ENCODE measurements at places on chromosomes 4 and X. TPM values are rescaled to one million over a fixed set of nuclear protein-coding genes. Genes with fewer than 3 reads are reported as not detected.

- DNase-seq: no peak
Observed at GRCh38 chr4:167779864-167780263, 312.5 kb upstream of the ANXA10 start.

DNA sequence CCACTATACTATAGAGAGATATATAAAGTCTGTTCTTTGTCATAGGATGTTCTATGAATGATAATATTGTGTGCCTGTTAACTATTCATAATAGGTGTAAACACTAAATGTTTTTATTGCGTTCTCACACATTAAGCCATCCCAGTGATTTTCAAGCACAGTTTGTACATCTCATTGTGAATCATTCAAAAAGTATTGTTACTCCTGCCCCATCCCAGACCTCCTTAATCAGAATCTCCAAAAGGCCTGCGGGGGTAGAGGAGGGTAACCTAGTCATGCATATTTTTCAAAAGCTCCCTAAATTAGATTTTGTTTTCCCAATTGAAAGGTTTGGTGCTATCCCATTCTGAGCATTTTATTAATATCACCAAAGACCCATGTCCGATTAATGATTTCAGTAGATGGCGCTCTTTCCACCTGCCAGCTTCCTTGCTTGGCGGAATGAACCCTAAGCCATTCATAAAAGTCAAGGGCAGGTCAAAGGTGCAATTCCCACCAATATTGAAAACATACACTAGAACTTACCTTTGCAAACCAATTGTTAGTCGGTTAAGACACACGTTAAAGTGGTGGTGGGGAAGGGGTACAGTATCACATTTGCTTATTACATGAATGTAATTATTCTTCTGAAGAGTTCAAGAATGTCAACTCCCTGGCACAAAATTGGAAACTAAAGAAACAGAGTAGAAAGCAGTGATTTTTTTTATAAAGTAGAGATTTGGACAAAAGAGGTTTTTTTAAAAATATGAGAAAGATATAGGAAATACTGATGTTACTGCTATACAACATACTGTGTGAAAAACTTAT, 5.8 kb upstream of the TET2 start:
- peak; percentile 33 for DNase-seq

- no peak for DNase-seq
Observed at GRCh38 chr4:39498727-39499020, 28.6 kb downstream of the UGDH start.

DNA sequence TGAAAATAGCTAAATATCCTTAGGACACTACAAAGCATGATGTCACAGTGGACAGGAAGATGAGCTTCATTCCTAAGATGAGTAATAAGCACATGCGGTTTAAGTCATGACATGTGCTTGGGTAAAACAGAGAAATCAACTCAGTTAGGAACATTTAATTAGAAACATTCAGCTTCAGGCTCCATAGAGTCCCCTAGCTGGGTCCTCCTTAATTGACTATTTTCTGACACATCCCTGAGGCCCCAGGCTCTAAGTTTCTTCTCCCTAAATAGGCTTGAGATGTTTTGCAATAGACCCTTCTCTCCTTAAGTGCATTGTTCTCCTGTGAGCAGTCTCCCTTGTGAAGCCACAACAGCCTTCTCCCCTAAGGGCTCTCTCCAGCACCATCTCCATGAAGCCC, 70.4 kb upstream of the ANXA3 start:
- DNase-seq: no peak

- DNase-seq: no peak
Observed at GRCh38 chr4:61274286-61274685, 74.2 kb downstream of the ADGRL3 start.

DNA sequence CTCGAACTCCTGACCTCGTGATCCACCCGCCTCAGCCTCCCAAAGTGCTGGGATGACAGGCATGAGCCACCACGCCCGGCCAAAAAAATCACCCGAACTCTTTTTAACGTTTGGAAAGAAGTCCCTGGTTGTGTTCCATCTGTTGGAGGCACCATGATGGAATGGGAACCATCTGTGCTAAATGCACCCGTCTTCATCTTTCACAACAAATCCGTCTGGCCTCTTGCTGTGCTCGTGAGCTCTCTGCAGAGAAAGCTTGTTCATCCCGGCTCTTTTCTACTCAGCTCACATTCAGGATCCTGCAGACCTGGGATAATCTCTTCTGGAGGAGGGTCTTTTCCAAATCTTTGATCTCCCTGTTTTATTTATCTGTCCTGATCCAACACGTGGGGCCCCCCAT, 188.8 kb downstream of the CRLF2 start:
- DNase-seq: no peak

DNA sequence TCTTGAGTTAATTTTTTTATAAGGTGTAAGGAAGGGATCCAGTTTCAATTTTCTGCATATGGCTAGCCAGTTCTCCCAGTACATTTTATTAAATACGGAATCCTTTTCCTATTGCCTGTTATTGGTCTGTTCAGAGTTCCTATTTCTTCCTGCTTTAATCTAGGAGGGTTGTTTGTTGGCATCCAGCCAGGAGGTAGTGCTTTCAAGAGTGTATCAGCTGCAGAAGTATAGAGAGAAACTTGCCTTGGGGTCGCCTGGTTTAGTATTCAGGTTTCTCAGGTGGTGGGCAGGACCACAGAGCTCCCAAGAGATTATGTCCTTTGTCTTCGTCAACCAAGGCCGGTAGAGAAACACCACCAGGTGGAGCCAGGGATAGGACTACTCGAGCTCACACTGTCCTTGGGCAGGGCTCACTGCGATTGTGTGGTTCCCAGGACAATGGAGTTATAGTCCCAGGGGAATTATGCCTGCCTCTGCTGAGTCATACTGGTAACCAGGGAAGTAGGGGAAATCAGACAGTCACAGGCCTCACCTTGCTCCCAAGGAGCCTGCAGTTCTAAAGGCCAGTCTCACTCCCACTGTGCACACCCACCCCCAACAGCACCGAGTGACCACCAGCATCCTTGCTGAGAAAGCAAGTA, 168.1 kb downstream of the VSIG4 start:
- DNase-seq: no peak

- no peak for DNase-seq
Observed at GRCh38 chrX:46461660-46462191, 83.5 kb downstream of the ZNF674 start.

DNA sequence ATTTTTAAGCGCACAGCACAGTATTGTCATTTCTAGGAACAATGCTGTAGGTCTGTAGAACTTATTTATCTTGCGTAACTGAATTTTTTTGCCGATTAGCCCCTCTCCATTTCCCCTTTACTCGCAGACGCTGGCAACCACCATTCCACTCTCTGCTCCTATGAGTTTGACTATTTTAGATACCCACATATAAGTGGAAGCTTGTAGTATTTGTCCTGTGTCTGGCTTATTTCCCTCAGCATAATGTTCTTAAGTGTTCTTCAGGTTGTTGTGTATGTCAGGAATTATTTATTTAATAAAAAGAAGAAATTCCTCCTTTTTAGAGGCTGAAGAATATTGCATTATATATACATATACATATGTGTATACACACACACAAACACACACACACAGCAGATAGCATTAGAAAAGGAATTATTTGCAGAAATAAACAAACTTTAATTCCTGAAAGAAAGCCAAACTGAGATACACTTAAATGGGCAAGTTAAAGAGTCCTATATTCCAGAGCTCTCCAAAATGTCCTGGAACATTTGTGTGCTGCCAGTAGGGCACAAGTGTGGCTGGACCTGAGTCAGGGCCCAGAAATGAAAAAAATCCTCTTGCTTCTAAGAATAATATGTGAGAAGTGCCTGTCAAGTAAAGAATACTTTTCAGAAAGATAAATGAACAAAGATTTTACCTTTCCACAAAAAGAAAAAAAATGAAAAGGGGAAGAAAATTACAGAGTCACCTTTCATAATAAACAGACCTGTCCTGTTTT, 4.5 kb upstream of the ZNF330 start:
- no peak for DNase-seq

The FATE1 gene
- not detected for total RNA-seq

DNA sequence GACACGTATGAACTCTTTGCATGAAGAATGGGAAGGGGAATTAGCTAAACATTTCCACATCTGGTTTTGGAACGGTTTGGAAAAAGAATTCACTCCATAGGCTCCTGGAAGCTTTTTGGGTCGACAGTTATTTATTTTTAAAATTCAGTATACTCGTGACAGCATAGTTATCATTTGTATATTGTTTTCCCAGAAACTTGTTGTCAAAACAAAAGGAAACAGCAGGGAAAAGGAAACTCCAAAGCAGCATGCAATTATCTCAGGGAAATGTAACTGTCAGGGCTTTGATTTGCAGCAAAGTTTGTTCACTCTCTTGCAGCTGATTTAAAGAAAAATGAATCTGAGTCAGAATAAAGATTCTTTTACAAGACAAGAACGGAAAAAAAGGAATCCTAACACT, 86.5 kb downstream of the PLAC1 start:
- DNase-seq: no peak

GRCh38 chrX:119753001-119753400, 5.4 kb upstream of the SOWAHD start:
- no peak for DNase-seq

DNA sequence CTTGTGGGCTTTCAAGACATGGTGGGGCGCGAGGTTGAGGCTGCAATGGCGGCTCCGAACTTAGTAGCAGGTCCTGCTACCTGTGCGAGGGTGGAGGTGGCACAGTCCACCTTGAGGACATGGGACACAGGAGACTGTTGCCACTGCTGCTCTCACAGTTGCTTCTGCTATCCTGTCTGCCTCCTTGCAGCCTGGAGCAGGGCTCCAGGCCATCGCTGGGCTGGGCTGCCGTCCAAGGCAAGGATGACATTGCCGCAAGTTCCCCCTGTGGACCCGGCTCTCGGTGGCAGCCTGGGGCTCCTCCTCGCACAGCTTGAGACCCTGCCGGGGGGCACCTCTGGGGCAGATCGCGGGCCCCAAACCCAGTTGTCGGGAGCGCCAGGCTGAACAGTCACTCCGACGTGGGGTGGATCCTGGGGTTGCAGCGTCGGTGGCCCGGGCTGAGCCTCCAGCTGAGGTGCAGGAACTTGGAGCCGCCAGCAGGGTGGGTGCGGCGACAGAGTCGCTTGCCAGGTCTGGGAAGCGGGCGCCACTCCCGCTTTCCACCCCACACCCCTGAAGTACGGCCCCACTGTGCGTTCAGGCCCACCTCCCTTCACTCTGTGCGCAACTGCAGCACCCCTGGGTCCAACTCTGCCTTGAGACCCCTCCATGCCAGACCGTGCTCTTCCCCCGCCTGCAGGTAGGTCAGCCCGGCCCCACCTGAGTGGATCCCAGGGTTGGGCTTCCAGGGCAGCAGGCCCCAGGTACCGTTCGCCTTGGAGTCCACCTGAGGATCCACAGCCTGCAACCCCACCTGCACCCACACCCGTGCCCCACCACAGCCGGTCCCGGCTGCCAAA, 192.7 kb upstream of the NUDT6 start:
- no peak for DNase-seq

The MID1 gene
- total RNA-seq: 0.91 TPM

Data from activated naive CD4-positive, alpha-beta T cell treated with anti-CD3 and anti-CD28 coated beads, Interleukin-2, amount 50 U/mL, for 72 hours (primary cell).